Stimulated activated CD4-positive, alpha-beta T cell treated with anti-CD3 and anti-CD28 coated beads, Interleukin-2, amount 100 ng/mL, for 4 hours (primary cell): ENCODE measurements at places on chromosomes 1 and 21.

DNA sequence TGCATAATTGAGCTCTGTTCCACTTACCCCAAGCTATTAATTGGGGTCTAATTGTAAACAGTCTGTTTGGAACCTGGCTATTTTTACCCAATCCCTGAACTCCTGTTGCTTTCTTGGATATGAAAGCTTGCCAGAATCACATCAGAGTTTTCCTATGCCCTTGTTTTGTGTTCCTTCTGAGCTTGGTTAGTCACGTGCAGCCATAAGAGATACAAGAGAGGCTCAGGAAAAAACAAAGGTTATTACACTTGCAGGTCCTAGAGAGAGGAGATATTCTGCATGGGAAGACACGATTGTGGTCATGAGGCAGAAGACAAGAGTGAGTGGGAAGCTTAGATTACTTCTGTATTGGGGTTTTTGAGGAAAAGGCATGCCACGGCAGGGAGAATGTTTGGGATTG is 46.0 kb upstream of the RGL1 start:
- no peak for DNase-seq

DNA sequence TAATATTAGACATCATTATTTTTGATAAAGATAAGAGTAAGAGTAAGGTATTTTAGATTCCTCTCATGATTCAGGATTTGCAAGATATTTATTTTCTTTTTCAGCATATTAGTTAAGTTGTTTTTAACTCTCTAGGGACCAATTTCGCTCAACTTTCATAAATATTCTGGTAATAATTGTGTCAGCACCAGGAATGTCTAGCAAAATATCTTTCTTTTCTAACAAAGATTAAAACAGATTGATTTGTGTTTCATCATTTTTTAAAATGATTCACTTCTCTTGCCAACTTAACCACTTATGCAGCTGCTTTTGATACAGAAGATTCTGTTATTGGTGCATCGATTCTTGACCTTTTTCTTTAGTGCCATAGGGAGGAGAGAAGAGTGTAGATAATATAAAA is 172.8 kb upstream of the PTGFR start:
- no peak for DNase-seq

- DNase-seq: no peak
Measured at GRCh38 chr1:203539831-203540546, 46.0 kb downstream of the OPTC start.

DNA sequence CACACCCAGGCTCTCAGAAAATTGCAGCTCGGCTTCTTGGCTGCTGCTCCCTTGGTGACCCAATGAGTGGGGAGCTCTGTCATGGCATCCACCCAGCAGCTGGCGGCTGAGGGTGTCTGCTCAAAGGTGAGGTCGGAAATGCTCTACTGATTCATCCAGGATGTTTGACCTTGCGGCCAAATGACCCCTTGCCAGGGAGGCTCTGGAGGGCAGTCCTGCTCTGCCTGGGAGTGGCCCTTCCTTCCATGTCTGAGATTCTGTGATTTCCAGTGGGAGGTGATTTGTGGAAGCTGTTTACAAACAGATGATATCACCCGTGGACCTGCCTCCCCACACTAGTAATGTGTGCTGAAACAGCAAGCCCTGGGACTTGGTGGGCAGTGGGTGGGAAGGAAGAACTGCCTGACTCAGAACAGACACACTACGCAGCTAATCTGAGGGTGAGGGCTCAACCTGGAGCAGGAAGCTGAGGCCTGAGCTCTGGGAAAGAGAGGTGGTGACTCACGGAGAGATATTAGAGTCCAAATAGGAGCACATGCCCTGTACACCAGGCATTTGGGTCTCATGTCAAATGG is 3.0 kb downstream of the CRCT1 start:
- DNase-seq: no peak

- DNase-seq: no peak
Measured at GRCh38 chr21:17492415-17493168, 20.3 kb upstream of the CXADR start.

GRCh38 chr1:94553323-94553730 is 11.8 kb upstream of the F3 start:
- no peak for DNase-seq

- DNase-seq: no peak
Measured at GRCh38 chr1:18385239-18385790, 95.4 kb upstream of the KLHDC7A start.

GRCh38 chr1:193525917-193526710 is 339.7 kb upstream of the B3GALT2 start:
- DNase-seq: no peak

DNA sequence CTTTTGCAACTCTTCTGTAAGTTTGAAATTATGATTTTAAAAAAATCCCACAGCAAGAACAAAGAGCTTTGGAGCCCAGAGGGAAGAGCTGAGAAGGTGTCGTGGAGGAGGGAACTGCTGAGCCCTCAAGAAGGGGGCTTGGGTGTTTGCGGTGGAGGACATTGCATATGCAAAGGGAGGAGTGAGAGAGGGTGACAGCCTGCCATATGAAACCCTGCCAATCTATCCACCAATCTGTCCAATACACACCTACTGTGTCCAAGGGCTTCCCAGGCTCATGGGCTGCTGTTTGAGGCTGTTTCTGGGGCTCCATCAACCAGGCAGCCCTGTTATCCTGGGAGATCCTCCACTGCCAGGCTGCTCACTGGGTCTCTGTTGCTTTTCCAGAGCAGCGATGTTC is 15.2 kb downstream of the WNT4 start:
- no peak for DNase-seq

GRCh38 chr1:32126770-32127169 is 18.9 kb downstream of the KPNA6 start:
- no peak for DNase-seq

- no peak for DNase-seq
Measured at GRCh38 chr1:150555198-150555970, 6.2 kb downstream of the ADAMTSL4 start.

DNA sequence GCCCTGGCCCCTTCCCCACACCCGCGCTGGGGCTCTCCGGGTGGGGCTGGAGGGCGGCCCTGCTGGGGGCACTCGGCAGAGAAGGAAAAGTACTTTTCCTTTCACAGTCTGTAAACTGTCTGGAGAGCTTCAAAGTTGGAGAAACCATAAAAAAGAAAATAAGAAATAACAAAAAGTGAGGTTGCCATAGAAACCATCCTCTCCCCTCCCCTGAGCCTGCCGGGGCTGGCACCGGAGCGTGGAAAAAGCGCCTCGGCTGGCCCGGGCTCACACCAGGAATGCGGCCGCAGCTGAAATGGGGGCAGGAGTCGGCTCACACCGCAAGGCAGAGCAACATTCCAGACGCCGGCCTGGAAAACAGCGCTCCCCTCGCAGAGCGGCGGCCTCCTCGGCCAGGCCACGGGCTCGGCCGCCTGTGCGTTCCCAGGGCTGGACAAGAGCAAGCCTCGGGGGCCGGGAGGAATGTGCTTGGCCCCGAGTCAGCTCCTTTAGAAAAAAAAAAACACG is 69.2 kb downstream of the MORN1 start:
- DNase-seq: no peak

DNA sequence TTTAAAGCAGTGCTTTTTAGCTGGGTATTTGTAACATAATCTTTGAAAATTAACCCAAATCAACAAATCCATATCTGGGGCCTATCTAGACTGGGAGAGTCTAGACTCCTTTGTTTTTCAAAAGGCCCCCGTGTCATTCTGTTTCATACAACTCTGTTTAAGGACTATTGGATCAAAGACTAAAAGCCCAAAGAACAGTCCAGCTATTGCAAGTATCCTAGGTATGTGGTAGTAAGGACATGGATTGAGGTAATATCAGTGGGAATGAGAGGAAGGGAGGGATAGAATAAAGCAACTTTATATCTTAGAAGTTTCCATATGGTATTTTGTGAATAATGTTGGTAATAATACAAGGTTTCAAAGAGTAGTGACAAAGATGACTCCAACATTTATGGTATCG is 18.2 kb downstream of the KIF1B start:
- DNase-seq: no peak

DNA sequence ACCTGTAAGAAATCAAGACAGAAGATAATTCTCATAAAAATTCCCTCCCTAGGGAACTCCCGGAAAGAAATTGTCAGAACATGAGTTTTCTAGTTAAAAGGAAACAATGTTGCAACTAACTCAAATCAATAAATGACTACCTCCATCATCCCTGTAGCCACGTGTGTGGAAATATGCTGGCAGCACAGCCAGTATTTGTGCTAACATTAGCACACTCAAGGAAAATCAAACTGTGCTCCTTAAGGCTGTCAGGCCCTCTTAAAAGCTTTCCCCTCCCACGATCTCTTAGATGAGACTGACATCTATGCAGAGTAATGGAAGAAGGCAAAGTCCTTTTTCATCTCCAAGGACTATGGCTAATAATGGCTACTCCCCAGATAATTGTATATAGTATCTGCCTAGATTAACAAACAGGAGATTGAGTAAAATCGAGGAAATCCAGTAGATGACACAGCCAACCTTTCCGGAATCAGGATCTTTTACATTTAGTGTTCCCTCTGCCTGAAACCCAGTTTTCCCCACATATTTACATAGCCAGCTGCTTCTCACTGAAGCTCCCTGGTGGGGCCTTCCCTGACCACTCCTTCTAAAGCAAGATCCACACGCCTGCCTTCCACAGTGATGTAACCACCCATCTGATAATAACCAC is 50.9 kb upstream of the NR5A2 start:
- DNase-seq: no peak

GRCh38 chr1:153792631-153793041 is 17.4 kb downstream of the SLC27A3 start:
- DNase-seq: no peak

DNA sequence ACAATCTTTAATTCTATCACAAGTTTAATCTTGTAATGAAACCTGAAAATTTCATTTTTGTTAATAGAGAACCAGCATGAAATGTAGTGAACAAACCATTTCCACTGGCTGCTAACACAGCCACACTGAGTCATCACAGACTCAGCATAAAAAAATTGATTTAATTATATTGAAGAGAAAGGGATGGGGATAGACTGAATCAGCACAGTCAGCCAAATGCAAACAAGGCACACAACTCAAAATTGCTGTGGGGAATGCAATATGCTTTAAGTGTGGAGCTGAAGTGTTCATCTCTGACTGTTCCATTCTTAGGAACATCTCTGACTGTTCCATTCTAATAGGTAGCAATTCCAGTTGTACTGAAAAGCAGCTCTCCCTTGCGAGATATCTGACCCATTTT is 299.8 kb downstream of the MRPL39 start:
- no peak for DNase-seq

DNA sequence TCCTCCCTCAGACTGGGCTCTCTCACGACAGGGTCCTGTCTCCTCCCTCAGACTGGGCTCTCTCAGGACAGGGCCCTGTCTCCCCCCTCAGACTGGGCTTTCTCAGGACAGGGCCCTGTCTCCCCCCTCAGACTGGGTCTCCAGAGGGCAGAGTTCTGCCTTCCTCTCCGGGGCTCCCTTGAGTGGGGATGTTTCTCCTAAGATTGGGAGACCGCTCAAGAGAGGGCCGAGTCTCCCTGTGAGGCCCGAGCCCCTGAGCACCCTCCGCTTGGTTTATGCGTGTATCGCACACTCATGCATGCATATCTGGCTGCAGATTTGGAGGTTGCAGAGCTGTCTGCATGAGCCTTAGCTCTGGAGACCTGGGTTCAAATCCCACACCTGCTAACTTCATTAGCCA is 39.3 kb upstream of the CSF3R start:
- DNase-seq: no peak

DNA sequence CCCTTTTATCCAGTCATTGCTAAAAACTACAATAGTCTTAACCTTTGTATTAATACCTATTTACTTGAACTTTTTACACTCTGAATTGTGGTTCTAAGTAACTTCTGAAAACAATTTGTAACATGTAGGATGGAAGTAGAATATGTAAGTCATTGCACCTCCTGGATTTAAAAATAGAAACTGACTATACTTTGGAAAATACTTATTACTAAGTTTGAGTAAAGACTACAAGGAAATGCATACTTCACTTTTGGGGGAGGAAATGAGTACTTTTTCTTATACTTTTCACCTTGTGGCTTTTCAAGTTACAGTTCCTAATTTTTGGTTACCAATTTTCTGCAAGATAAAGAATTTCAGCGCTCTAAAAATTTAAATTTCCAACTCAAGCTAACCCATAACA is 8.7 kb downstream of the RGS18 start:
- no peak for DNase-seq

DNA sequence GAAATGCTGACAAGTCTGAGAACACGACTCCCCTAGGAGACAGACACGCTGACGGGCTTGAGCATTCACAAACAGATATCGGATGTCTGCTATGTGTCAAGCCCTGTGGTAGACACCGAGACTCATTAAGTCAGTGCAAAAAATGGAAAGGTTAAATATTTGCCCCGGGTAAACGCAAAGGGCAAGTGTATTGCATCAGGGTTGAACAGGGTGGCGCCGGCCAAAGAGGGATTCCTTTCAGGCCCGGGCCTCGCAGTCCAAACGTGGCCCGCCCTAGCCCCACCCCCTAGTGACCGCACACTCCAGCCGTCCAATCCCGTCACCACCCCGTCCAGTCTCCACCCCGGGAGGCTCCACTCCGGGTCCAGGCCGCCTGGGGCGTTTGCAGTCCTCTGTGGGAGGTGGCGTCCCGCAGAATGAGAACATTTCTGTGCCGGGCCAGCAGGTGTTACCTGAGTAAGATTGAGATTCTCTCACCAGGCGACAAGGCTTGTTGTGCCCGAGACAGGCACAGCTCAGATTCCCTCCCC is 16.3 kb upstream of the TMEM9 start:
- peak; percentile 33 for DNase-seq

GRCh38 chr1:183778568-183779433 is 26.1 kb upstream of the RGL1 start:
- no peak for DNase-seq

- DNase-seq: no peak
Measured at GRCh38 chr1:222643606-222643937, 25.7 kb downstream of the MIA3 start.

- DNase-seq: no peak
Measured at GRCh38 chr21:46039891-46040660, 57.8 kb upstream of the COL6A2 start.

- no peak for DNase-seq
Measured at GRCh38 chr21:45323487-45324311, 36.0 kb upstream of the POFUT2 start.

GRCh38 chr1:210594605-210595004 is 265.9 kb downstream of the HHAT start:
- DNase-seq: no peak

DNA sequence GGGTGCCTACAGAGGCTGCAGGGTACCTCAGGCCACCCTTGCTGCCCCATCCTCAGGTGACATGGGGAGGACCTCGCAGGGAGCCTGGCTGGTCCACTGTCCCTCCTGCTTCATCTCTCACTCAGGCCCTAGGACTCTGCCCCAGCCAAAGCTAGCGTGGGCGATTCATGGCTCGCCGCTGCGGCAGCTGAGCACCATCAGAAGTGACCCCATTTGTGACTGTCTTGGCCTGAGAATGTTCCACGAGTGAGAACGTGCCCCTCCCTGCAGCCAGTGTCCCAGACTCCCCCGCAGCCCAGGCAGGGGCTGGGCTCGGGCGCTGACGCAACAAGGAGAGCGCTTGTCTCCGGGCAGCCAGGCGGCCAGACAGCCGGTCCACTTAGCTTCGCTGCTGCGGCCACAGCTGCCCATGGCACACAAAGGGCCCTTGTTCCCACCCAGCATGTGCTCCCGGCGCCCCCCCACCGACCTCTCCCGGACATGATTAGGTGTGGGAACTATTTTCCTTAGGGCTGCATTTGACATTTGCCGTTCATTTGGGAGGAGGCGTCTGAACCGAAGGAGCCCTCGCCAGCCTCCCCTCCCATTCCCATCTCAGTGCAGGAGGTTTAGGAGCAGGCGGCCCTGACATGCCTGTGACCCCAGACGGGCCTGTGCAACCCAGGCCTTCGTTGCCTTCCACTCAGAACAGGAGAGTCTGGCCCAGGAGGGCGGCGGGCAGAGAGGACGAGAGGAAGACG is 19.3 kb upstream of the POFUT2 start:
- no peak for DNase-seq

GRCh38 chr1:94094469-94095111 is 26.4 kb downstream of the ABCA4 start:
- no peak for DNase-seq
